ENCODE measurements at places on chromosomes 7 and 10. TPM values are rescaled to one million over a fixed set of nuclear protein-coding genes. Genes with fewer than 3 reads are reported as not detected.

Gene ITGA8
- total RNA-seq = 2.1 TPM

Gene MLLT10
- total RNA-seq = 31.0 TPM

DNA sequence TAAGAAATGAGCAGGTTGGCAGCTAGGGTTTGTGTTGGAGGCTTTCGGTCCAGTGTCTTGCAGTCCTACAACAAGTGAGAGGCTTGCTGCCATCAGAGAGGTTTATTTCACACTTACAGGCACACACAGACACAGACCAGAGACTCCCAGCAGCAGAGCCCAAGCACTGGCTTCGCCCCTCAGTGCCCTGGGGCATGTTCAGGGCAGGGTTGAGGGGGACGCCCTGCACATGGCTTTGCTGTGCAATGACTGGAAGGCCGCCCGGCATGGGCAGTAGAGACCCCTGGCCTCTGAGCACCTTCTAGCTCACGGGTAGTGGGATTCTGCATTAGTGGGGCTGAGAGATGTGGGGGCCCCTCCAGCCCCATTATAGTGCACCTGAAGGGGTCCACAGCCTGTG is 3.8 kb downstream of the SPRN start:
- ATAC-seq = no peak

DNA sequence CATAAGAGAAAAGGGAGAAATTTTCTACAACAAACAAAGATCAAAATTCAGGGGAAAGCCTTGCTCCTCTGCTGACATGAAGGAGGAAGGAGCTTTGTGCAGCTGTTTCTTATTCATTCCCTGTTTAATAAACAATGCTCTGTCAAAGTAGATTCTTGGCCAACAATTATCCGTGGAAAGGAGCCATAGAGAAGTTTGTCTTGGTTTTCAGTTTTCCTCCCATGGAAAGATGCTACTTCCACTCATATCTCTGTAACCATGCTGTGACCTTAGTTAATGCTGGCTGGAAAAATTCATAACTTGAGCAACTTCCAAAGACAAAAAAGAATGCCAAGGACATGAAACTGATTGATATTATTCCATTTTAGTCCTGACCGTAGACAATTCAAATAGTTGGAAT is 8.1 kb downstream of the DDC start:
- ATAC-seq = no peak

DNA sequence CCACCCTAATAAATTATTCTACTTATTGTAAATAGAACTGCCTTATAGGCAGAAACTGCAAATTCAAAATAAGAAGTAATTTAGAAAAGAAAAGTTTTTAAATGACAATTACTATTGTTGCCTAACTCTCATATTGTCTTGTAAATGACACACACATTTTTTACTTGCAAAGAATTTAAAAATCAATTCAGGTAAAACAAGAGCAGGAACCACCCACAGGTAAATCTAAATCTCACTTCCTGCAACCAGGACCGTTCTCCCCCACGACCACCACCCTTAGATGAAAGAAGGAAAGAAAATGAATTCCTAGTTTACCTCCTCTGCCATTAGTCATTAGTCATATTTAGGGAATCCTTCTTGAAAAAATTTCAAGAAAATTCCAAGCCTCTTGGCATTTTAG is 4.8 kb upstream of the AASS start:
- no peak for ATAC-seq

DNA sequence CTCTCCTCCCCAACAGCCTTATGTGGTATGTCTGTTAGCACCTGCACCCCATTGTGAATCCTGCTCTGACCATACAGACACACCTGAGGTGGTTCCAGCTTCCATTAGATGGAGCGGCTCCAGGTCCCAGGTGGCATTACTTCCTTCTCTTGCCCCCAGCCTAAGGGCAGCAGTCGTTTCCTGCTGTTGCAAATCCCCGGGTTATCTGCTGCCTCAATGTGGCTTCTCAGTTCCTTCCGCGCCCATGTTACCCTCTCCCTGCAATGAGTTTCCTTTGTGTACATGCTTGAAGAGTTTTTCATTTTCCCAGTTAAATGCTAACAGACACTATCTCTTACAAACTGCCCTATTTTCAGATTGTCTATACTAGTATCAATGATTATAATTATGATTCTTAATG is 62.8 kb upstream of the PRKCQ start:
- no peak for ATAC-seq

DNA sequence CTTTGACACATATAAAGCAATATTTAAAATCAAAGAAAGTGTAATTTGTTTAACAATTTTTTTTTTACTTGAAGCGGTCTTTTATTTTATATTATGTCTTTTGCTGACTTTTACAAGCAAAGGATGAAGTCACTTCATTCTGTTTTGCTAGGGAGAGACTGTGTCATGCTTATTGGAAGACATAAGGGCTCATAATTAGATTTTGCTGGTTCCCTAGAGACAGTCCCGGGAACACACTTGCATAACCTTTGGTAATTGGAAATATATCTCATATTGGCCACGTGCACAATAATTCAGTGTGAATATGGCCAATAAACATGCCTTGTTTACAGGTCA is 448 bp upstream of the NET1 start:
- no peak for ATAC-seq

DNA sequence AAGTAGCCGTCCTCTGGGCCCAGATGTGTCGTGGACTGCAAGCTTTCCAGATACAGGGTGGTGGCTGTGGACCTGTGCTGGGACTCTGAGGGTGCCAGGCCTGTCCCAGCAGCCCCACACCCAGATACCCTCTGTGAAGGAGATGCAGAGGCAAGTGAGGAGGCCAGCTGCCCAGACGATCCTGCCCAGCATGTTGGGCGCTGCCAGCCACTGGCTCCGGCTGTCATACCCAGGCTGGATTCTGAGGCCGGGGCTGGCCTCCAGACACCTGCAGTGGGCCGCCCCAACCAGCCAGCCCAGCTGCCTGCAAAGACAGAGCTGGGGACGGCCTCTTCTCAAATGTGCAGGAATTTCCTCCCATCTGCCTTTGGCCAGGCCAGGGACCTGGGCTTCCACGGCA is 39.1 kb upstream of the EBF3 start:
- ATAC-seq = no peak

DNA sequence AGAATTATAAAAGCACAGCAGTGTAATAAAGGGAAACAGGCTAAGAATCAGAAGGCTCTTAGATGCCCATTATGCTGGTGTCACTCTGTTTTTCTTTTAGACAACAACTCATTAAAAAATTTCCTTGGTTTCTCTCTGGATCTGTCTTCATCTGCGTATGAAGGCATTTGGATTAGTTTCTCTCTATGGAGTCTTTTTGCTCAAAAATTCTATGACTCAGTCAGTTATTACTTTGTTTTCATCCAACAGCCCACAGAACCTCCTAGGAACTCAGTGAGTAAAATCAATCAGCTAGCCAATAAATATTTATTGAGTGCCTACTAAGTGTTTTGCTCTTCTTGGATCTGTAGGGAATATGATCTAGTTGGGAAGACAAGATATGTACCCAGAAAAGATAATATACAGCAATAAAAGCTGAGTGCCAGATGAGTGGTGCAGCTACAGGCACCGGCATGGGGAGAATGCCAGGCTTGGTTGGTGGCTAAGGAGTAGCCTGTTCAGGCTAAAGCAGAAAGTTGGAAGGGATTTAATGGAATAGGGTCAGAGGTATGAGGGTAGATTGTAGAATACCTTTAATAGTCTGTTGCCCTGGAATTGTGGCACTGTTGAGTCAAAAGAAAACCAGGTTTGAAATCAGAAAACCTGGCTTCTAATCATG is 156.2 kb downstream of the LRRC4 start:
- ATAC-seq = no peak
